ENCODE measurements at places on chromosomes 6 and 20.

GRCh38 chr6:108118810-108119768 lies 44.5 kb upstream of the OSTM1 start:
- DNase-seq = no peak

DNA sequence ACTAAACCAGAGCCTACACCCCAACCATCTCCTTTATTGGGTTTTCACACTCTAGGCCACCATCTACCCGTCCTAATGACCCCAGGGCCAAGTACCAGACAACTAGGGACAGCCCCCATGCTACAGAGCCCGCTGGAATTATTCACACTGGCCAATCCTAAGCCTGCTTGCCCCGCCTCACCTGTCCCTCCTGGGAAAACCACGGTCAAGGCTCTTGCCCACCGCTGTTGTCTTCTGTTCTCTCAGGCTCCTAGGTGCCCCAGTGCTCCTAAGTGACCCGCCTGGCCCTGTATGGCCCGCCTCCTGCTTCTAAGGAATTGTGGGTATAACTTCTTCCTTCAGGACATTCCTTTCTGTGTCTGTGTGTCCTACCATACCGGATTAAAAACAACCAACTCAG lies 453.4 kb downstream of the CD83 start:
- no peak for DNase-seq

DNA sequence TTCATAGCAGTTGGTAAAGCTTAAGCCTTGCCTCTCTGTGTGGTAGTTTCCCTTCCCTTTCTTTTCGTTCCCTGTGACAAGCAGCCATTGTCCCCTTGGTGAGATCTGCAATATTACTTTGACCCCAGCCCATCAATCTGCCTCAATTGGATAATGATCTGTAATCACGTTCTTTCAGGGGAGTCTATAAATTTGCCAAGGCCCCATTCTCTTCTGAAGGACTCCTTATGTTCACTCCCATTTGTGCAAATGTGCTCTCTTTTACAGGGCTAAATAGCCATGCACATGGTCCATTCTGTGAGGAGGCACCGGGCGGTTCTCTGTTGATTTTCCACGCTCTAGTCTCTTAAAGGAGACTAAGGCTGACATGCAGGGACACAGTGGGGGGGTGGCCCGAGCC lies 660.4 kb upstream of the SLC35B3 start:
- no peak for DNase-seq

DNA sequence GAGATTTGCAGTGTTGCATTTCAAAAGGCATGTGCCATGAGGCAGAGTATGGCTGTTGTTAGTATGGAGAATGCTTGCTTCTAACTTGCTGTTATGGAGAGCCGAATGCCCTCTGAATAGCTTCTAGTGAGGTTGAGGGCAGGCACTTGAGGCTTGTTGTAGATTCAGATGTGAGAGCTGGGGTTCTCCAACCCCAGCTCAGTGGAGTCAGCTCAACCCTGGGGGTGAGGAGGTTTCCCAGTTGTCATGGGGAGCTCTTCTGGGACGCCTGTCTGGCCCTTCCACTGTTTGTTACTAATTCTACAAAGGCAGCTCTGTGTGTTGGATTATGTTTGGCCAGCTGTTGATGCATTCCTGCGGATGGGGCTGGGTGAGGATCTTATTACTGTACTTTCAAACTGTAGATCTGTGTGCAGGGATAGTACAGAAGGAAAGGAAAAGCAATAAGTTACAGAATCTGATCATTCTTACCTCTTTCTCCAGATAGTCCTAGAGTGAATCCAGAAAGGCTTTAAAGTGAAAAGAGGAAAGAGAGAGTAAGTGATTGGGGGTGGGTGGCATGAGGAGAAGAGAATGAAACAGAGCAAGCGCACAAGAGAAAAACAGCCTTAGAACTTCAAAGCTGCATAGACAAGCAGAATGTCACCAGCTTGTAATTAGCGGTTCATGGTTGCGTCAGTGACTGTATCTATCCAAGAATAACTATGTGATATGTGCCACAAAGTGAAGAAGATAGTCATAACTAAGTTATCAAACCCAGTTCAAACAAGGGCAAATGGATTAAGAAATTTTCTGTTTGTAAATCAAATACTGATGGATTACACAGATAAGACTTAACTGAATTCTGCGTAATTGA lies 148.7 kb downstream of the PRL start:
- DNase-seq = no peak

- no peak for DNase-seq
Measured at GRCh38 chr6:151232899-151233298, 6.9 kb upstream of the AKAP12 start.

GRCh38 chr6:109513571-109514071 lies 30.6 kb upstream of the ZBTB24 start:
- no peak for DNase-seq

- no peak for DNase-seq
Measured at GRCh38 chr6:64046746-64047208, 411.2 kb downstream of the PHF3 start.

DNA sequence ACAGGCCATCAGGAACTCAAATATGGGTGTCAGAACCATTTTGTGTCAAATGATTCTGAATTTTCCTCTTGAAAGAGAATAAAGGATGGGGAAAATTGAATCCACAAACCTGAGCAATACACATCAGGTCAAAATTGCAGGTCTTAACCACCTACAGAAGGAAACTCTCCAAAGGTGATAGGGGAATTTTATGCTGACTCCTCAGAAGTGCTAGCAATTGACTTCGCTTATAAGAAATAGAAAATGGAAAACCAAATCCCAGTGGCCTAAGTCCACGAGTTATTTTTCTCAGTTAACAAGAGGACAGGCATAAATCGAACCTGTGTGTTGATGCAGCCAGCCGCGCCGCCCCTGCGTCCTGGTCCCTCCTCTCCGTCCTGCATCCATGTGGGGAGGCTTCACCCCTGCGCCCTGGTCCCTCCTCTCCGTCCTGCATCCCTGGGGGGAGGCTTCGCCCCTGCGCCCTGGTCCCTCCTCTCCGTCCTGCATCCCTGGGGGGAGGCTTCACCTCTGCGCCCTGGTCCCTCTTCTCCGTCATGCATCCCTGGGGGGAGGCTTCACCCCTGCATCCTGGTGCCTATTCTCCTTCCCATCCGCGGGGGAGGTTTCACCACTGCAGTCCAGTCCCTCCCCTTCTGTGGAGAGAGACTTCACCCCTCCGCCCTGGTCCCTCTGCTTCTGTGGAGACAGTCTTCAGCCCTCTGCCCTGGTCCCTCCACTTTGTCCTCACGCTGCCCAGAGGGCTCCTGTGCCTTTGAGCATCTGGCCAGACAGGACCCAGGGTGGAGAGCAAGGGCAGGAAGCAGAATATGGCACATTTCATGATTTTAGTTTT lies 230.3 kb downstream of the SMOC2 start:
- peak; percentile 27 for DNase-seq

- peak; percentile 47 for DNase-seq
Measured at GRCh38 chr6:37705239-37706051, 7.8 kb upstream of the MDGA1 start.

- no peak for DNase-seq
Measured at GRCh38 chr6:3516092-3516491, 59.2 kb upstream of the SLC22A23 start.

- no peak for DNase-seq
Measured at GRCh38 chr6:25296217-25296905, 17.2 kb downstream of the CARMIL1 start.

DNA sequence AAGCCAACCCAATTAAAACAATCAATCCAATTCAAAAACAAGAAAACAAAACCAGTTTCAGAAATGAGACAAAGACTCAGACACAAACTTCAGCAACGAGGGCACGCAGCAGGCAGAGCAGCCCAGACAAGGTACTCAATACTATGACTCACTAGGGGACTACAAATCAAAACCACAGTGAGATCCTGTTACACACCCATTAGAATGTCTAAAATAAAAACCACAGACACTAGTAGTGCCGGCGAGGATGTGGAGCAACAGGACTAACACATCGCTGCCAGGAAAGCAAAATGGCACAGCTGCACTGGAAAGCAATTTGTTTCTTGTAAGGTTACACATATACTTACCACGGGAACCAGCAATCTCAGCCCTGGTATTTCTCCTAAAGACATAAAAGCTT lies 28.4 kb upstream of the MAS1L start:
- no peak for DNase-seq

- no peak for DNase-seq
Measured at GRCh38 chr6:20658516-20658915, 124.3 kb downstream of the CDKAL1 start.

GRCh38 chr6:169844946-169845345 lies 93.5 kb downstream of the ERMARD start:
- DNase-seq = peak; percentile 38

GRCh38 chr6:25415701-25416100 lies 136.5 kb downstream of the CARMIL1 start:
- DNase-seq = no peak

- no peak for DNase-seq
Measured at GRCh38 chr6:150934380-150934779, 68.9 kb downstream of the MTHFD1L start.

DNA sequence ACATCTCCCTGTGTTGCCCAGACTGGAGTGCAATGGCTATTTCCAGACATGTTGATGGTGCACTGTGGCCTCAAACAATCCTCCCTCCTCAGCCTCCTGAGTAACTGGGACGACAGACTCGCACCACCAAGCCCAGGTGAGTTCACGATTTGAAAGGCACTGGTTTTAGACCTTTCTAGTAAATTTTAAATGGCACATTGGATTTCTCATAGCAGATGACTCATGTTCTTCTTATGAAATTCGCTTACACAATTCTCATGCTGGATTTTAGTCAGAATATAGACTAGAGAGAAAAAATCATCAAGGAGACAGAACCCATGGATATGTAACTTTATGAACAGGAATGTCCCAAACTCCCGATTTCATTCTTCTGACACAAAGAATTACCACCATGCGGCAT lies 18.1 kb upstream of the PXDC1 start:
- DNase-seq = no peak

GRCh38 chr6:124433387-124434160 lies 528.7 kb upstream of the RNF217 start:
- DNase-seq = no peak

DNA sequence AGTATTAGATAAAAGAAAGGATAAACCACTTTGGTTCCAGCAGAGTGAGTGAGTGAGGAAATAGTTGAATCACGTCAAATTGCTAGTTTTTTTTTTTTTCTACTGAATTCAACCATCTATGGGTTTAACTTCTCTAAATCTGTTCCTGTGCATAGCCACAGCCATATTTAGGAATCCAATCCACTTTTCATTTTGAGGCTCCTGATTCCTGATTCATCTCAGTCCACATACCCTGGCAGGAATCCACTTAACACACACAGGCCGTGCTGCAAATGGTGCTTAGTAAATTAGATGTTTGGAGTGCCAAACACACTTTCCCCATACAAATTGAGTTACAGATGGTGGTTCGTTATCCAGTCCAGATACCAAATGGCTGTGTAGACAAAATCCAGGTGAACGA lies 220.3 kb downstream of the ALDH8A1 start:
- DNase-seq = no peak

DNA sequence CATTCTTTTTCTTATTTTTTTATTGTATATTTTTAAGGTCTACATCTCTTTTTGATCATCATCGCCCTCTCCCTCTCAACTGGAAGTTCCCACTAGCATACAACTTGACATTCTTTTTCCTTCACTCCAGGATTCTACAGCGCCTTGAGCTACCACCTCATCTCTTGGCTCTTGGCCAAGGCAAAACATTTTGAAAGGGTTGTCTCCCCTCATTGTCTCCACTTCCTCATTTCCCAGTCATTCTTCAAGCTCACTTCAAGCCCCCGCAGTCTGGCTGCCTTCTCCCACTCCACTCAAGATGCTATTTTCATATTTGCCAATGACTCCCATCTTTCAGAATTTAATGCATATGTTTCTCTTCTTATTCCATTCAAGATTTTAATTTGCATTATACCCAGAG lies 63.0 kb downstream of the OPN5 start:
- DNase-seq = no peak

- DNase-seq = no peak
Measured at GRCh38 chr6:20403766-20404640, 2.3 kb downstream of the E2F3 start.

DNA sequence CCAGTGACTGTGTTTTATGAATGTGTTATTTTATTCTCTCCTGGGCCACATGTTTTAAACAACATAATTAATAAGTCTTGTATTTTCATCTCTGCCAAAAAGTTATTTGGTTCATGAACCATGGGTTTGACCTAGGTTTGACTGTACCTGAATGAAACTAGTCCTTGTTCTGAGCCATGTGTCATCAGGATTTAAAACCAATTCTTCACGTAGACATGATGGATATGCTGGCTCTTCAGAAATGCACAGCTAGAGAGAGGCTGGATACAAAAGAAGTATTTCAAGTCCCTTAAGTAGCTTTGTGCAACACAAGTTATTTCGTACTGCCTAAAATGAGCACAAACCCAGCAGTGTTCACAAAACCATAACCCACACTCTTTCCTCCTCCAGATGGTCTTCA lies 116.1 kb downstream of the IBTK start:
- DNase-seq = no peak

GRCh38 chr6:128507337-128508310 lies 12.8 kb downstream of the PTPRK start:
- peak; percentile 72 for DNase-seq

DNA sequence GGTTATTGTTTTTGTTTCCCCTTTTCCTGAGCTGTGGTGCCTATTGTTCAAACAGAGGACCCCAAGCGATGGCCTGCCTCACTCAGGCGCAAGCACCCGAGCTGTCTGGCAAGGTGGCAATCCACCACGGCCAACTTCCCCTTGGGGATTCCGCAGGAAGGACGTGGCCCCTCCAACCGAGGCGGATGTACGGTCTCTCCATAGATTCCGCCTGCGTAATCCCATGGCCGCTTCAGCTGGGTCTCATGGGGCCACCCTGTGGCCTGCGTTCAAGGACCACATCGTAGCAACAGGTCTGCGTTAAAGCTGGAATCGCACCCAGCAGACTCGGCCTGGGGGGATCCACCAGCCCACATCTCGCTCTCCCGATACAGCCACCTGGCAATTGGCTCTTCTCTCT lies 79.9 kb downstream of the CEBPB start:
- DNase-seq = no peak

GRCh38 chr6:112468359-112468758 lies 121.2 kb downstream of the RFPL4B start:
- DNase-seq = no peak

GRCh38 chr6:26017632-26017966 lies 55.0 kb downstream of the TRIM38 start:
- peak; percentile 72 for DNase-seq

DNA sequence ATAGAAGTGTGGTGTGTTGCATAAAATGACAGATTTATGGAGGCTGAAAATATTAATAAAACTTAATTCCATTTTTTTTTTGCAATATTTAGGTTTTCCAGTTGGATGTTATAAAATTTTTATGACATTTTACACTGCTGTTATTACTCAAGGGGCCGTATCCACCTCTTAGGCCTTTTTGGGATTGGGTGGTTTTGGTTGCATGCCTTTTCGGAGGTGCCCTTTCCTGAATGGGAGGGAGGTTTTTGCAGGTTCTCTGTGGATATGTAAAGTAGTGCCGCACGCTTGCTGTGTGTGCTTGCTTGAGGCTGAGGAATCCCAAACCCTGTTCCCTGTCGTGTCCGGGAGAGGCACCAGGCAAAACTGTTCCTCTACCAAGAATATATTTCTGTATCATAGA lies 6.8 kb downstream of the ARID1B start:
- DNase-seq = no peak

GRCh38 chr6:710601-711571 lies 17.9 kb upstream of the EXOC2 start:
- peak; percentile 55 for DNase-seq
